Germinal center (tissue), 1 donor: ENCODE measurements at places on chromosomes 4 and X.

DNA sequence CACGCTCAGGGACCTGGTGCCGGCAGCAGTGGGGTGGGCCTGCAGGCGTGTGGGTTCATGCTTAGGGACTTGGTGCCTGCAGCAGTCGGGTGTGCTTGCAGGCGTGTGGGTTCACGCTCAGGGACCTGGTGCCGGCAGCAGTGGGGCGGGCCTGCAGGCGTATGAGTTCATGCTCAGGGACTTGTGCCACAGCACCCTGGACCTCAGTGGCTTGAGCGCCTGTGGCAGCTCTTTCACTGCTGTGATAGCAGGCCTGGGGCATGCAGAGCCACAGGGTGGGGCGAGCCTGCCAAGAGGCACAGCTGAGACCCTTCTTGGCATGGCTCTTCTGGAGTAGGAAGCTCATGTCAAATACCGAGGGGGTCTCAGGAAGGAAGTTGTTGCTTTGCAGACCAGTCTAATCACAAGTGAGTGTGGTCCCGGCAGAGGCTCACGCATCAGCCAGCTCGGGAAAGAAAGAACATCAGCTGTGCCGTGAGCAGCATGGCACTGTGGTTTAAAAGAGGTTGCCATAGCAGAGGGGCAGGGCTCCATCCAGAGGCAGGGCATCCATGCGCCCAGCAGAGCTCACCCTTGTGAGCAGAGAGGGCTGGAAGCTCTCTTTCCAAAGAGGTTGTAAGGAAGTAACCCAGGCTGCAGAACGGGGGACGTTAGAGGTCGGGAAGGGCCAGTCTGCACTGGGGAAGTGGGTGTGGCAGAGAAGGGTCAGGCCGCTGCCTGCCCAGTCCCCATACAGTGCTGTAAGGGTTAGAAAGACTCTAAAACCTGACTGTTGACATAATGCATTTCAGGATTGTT, 21.1 kb downstream of the PIGG start:
- no peak for DNase-seq

GRCh38 chrX:10062980-10063379, 93.8 kb upstream of the CLCN4 start:
- no peak for DNase-seq

- no peak for DNase-seq
Measured at GRCh38 chrX:18428006-18428405, 2.6 kb downstream of the CDKL5 start.

DNA sequence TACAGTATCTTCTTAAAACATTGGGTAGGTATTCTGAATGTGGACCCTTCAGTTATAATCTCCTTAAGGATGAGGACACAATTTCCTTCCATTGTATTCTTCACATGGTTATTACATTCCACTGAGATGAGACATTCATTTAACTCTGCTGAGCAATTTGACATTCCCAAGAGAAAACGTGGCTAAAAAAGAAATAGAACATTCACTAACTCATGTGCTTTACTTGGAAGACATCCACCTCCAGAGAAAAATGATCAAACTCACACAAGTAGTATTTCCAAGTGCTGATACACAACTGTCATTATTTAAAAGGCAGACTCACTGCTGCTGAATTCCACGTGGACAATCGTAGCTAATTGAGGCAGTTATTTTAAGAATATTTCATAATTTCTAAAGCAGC, 227.9 kb upstream of the ANKRD50 start:
- DNase-seq: no peak

GRCh38 chr4:70315928-70316327, 18.9 kb upstream of the CABS1 start:
- no peak for DNase-seq
